ENCODE measurements at places on chromosomes 1 and 21. TPM values are rescaled to one million over a fixed set of nuclear protein-coding genes. Genes with fewer than 3 reads are reported as not detected.

The ANGPTL3 gene
- under 0.01 TPM for total RNA-seq

The TPTE gene
- total RNA-seq: not detected

The CD1B gene
- not detected for total RNA-seq

The KCNJ9 gene
- total RNA-seq: not detected

The RGS7 gene
- 0.59 TPM for total RNA-seq

The PRELP gene
- 0.29 TPM for total RNA-seq

The CLCA1 gene
- total RNA-seq: not detected

The CCDC185 gene
- not detected for total RNA-seq

The COL16A1 gene
- 158 TPM for total RNA-seq

The WNT9A gene
- 0.36 TPM for total RNA-seq

The BRDT gene
- not detected for total RNA-seq

All from osteoblast (primary cell).